ENCODE measurements at places on chromosomes 12 and 14.
A peak's percentile ranks its signal among the peaks of the same experiment; 100 is the strongest.

GRCh38 chr12:24751181-24751580 is 197.7 kb downstream of the BCAT1 start:
- DNase-seq: no peak

DNA sequence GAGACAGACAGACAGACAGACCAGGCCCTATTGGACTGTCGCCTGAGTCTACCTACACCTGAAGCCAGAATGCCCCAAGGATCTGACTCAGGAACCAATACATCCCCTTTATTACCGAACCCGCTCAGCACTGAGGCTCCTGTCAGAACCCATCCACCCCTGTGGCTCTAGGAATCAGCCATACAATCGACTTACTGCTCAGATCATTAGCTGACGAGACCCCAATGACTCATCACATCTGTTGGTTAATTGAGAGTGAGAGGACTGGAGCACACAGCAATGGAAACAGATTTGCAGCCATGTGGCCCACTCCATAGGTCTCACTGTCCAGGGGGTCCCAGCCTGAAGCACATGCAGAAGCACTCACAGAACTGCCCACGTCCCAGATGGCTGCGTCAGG is 15.2 kb downstream of the ITPK1 start:
- no peak for DNase-seq

DNA sequence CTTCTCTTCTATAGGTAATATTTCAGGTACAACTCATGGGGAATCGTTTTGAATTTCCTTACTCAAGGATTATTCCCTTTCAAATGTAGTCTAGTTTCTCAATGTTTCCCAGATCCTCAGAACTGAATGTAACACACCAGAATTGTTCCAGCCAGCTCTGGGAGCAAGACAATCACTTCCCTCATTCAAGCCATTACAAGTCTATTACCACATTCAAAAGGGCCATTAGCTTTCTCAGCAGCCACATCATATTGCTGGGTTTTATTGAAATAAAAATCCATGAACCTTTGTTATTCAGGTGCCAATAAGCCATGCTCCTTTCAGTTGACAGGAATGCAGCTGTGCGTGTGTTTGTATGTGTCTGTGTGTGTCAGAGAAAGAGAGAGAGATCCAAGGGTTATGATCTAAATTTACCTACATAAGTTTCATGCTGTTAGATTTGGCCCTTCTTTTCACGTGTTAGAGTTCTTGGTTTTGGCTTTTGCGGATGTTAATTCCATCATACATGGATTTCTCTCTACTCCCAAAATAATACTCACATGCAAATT is 357.7 kb downstream of the BCAT1 start:
- DNase-seq: no peak

- DNase-seq: no peak
These were observed 107.7 kb upstream of the BCAT1 start for GRCh38 chr12:25056486-25057130.

DNA sequence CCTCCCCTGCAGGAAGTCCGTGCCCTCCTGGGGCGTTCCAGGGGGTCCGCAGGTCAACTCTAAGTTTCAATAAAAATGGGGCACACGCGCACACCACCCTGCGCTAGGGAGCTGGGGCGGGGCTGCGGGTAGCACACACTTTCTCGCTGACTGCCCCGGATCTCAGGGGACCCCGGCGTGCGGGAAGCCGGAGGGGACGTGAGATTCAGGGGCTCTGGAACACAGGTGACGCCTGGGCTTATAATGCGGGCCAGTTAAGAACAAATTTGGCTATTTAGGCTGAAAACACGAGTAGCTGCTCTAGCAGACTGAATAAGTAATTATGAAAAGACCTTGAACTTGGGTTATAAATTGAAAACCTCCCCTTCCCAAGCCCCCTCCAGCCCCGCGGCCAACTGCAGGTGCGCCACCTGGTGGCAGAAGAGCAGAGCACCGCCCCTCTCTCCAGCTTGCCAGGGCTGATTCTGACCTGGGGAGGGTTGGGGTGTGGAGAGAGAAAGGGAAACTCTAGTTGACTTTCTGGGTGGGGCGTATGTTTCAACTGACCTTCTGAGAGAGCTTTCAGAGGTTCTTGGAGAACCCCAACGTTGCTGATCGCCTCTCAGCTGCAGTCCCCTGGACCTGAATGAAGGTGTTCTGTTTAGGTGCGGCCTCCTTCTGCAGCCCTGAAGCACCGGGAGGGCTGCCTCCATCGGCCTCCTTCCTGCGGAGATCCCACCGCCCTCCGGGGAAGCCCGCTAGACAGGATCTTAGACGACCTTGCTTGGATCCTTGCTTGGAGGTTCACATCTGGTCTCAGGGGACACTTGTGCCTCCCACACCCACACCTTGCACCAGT is 118.4 kb upstream of the EVL start:
- DNase-seq: peak; percentile 48

GRCh38 chr14:103016071-103016470 is 41.3 kb downstream of the CDC42BPB start:
- DNase-seq: no peak

- DNase-seq: no peak
These were observed 113.2 kb downstream of the DPF3 start for GRCh38 chr14:72780751-72781150.

DNA sequence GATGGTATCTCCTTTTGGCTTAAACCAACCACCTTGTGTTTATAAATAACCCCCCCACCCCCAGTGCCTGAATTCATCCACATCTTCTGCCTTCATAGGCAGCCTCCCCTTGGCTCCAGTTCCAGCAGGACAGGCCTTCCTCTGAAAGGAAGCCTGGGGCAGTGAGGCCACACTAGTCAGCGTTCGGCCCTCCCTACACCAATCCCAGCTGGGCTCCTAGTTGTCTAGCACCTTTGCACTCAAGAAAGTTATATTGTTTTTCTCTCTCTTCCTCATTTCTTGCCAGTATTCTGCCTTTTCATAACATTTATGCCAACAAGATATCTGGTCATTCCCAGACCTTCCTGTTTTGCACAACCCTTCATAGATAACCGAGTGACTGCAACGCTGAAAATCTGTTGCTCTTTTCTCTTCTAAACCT is 73.1 kb upstream of the ACTN1 start:
- no peak for DNase-seq

DNA sequence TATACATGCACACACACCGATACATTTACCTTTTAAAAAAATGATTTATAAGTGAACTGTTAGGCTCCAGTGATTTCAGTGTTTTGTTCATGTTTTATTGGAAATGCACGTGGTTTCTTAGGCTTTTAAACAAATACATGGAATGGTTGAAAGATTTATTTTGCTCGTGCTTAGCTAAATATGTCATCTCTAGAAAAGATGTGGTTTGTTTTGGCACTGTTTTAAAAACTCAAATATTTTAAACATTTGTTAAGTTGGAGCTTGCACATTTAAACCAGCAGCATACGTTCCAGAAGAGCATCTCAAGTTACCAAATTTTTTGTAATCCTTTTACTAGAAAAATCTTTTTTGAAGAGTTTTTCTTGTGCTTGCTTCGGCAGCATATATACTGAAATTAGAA is 44.5 kb downstream of the FOXA1 start:
- no peak for DNase-seq

GRCh38 chr14:54737132-54737711 is 165.4 kb downstream of the GCH1 start:
- DNase-seq: no peak

DNA sequence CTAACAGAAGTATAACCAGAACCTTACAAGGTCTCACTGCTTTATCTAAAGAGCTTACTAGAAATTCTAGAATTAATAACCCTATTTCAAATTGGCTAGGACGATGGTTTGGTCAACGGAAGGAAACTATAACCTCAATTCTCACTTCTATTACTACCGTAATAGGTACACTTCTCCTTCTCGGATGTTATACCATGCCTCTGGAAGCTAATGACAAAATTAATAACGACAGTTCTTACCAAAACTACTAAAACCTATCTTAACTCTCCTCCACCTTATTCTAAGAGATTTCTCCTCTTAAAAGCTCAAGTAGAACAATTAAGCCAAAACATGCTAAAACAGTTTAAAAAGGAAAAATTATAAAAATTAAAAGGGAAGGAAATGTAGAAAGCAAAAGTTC is 23.7 kb upstream of the UBC start:
- DNase-seq: no peak

DNA sequence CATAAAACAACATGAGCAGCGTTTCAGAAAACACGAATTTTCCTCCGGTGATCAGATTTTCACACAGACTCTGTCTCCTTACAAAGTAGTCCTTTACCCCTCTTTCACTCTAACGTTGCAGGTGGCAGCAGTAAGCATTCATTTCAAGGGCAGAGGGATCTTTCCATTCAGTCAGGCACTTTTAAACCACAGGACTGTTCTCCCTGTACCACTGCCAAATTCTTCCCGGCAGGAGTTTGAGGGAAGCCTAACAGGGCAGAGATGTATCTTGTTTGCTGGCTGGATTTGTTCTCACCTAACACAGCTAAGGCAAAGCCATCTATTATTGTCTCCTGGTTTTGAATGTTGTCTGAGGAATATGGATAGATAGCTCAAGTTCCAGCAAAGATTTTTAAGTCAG is 1187.3 kb upstream of the SEL1L start:
- DNase-seq: no peak

- no peak for DNase-seq
These were observed 91.9 kb downstream of the SLC8A3 start for GRCh38 chr14:70096866-70097265.

GRCh38 chr12:132046561-132046960 is 96.8 kb downstream of the EP400 start:
- no peak for DNase-seq

GRCh38 chr14:68374682-68375081 is 418.2 kb downstream of the ZFP36L1 start:
- no peak for DNase-seq

GRCh38 chr14:75240781-75241180 is 37.8 kb upstream of the FOS start:
- DNase-seq: no peak

GRCh38 chr12:49824895-49825294 is 3.3 kb downstream of the NCKAP5L start:
- no peak for DNase-seq

GRCh38 chr14:26289891-26290486 is 307.8 kb downstream of the NOVA1 start:
- no peak for DNase-seq

- DNase-seq: no peak
These were observed 72.8 kb downstream of the SLC16A7 start for GRCh38 chr12:59668674-59669073.
